ENCODE measurements at places on chromosomes 13 and 19.

DNA sequence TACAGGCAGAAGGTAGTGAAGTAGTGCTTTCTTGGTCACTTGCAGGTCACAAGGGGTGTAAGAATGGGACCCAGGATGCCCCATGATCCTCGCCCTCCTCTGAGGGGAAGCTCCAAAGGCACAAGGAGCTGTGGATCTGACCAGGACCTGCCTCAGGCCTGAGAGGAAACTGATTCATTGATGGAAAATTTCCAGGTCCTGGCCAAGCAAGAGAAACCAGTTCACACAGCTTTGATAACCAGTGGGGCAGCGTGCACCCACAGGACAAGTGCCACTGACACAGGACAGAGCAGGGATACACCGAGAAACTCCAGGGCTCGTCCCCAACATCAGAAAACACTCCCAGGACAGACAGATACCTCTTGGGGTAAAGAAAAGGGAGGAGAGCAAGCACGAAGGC, 177.1 kb downstream of the RBM26 start:
- H3K4me1 ChIP-seq: no peaks in the 10 kb centered on the region
- DNase-seq: no peak
- H3K27me3 ChIP-seq: no peaks in the 10 kb centered on the region
- no peak overlapping the region for H3K4me3 ChIP-seq

DNA sequence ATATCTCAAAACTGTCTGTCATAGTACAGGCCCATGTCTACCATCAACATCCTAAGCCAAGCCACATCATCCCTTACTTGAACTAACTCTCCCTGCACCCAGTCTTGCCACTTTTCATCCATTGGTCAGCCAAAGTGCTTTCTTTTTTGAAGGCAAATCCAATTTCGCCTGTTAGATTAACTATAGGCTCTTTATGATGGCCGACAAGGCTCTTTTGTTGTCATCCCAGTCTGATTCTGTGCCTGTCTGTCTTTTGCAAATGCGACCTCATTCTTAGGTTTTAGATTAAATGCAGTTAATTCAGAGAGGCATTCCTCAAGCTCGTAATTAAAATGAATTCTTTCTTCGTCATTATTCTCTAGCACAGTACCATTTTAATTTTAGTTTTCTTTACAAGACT, 148.3 kb downstream of the HS6ST3 start:
- H3K36me3 ChIP-seq: no peaks in the 10 kb centered on the region
- no peaks in the 10 kb centered on the region for H3K27me3 ChIP-seq
- H3K27ac ChIP-seq: no peak overlapping the region
- DNase-seq: no peak

DNA sequence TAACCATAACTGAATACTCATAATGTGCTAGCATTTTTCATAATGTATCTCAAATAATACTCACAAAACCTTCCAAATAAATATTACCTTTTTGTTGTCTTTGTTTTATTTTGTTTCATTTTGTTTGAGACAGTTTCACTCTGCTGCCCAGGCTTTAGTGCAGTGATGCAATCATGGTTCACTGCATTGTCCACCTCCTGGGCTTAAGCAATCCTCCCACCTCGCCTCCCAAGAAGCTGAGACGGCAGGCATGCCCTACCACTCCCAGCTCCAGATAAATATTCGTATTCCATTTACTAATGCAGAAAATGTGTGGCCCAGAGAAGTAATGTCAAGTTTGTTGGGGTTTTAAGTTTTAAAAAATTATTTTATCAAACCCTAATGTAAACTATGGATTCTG, 739.1 kb downstream of the GPC5 start:
- peak overlapping the region; percentile 28 for H3K27ac ChIP-seq
- no peaks in the 10 kb centered on the region for H3K4me1 ChIP-seq
- no peaks in the 10 kb centered on the region for H3K36me3 ChIP-seq

DNA sequence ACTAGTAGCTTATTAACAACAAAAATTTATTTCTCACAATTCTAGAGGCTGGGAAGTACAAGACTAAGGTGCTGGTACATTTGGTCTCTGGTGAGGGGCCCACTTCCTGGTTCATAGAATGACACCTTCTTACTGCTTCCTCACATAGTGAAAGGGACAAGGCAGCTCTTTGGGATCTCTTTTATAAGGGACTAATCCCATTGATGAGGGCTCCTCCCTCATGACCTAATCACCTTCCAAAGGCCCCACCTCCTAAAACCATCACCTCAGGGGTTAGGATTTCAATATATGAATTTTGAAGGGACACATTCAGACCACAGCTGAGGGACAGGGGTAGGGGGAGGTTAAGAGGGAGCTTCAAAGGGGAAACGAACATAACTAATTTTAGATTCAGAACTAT, 20.3 kb downstream of the SPART start:
- H3K27me3 ChIP-seq: no peaks in the 10 kb centered on the region
- H3K4me1 ChIP-seq: no peaks in the 10 kb centered on the region
- no peak overlapping the region for H3K27ac ChIP-seq
- no peak overlapping the region for H3K4me3 ChIP-seq
- no peak for DNase-seq

DNA sequence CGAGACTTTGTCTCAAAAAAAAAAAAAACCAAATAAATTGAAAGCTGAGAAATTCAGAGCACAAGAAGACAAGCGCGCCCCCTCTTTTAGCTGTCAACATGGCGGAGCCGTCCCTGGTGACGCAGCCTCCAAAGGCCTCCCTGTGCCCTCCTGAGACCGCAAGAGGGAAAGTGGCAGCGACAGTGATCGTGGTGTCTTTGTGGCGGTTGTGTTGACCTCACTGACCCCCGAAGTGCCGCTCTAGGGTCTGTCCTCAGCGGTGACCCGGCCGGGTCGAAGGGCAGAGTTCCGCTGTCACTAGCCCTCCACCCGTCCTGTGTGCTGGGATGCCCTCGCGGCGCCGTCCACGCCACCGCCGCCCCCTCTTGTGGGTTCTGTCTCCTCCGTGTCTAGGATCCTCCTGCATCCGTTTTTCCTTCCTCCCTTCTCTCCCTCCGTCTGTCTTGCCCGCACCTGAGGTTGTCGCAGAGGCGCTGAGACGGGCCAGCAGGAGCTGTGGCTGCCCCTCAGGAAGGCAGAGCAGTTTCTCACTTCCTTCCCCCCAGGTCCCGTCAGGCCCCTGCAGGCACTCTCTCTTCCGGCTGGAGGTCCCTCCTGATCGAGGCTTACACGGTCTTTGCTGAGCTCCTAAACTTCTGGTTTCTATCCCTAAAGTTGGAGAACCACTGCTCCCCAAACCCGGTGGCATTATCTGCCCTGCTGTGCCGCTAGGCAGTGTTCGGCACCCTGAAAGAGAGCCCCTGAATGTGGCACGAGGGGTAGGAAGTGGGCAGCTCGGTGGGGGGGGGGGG, 7.2 kb downstream of the UHRF1 start:
- H3K4me1 ChIP-seq: peaks cover 5% of the 10 kb centered on the region
- no peaks in the 10 kb centered on the region for H3K36me3 ChIP-seq
- no peaks in the 10 kb centered on the region for H3K27me3 ChIP-seq
- no peak for DNase-seq

- H3K36me3 ChIP-seq: no peaks in the 10 kb centered on the region
- no peaks in the 10 kb centered on the region for H3K4me1 ChIP-seq
- DNase-seq: no peak
- no peak overlapping the region for H3K4me3 ChIP-seq
- H3K27ac ChIP-seq: no peak overlapping the region
Measured at GRCh38 chr13:96816874-96817273, 177.4 kb downstream of the OXGR1 start.

DNA sequence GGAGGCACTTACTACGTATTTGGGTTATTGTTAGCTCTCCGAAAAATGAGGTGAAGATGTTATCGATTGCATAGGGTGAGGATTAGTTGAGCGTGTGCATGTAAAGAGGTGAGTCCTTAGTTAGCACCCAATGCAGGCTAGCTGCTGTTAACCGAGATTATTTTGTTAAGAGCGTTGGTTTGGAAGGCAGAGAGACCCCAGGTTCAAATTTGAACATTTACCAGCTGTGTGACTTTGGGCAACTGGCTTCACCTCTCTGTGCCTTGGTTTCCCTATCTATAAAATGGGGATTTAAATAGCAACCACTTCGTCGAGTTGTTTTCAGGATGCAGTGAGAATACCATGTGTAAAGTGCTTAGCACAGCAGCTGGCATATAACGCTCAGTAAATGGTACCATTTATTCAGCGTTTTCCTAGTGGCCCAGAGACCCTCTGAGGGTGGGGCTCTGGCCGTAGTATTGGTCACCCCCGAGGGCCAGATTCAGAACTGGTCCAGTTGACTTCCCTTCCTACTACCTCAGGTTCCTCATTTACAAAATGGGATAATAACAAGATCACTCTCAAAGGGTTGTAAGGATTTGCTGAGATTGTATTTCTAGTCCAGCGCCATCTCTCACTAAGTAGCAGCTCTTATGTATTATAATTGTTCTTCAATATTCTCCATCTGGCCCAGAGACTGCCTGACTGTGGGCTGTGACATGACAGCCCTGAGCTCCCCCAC, 887 bp downstream of the SIPA1L3 start:
- H3K27me3 ChIP-seq: no peaks in the 10 kb centered on the region
- H3K4me1 ChIP-seq: peaks cover 8% of the 10 kb centered on the region
- H3K36me3 ChIP-seq: no peaks in the 10 kb centered on the region

- no peaks in the 10 kb centered on the region for H3K36me3 ChIP-seq
- H3K27me3 ChIP-seq: no peaks in the 10 kb centered on the region
- no peak overlapping the region for H3K4me3 ChIP-seq
- no peaks in the 10 kb centered on the region for H3K4me1 ChIP-seq
- DNase-seq: no peak
- no peak overlapping the region for H3K27ac ChIP-seq
Measured at GRCh38 chr19:28281676-28282075, 931.3 kb downstream of the UQCRFS1 start.

- no peaks in the 10 kb centered on the region for H3K36me3 ChIP-seq
- H3K27me3 ChIP-seq: no peaks in the 10 kb centered on the region
- peak; percentile 67 for DNase-seq
- no peak overlapping the region for H3K27ac ChIP-seq
Measured at GRCh38 chr19:38862321-38863059, 12.7 kb upstream of the HNRNPL start.

DNA sequence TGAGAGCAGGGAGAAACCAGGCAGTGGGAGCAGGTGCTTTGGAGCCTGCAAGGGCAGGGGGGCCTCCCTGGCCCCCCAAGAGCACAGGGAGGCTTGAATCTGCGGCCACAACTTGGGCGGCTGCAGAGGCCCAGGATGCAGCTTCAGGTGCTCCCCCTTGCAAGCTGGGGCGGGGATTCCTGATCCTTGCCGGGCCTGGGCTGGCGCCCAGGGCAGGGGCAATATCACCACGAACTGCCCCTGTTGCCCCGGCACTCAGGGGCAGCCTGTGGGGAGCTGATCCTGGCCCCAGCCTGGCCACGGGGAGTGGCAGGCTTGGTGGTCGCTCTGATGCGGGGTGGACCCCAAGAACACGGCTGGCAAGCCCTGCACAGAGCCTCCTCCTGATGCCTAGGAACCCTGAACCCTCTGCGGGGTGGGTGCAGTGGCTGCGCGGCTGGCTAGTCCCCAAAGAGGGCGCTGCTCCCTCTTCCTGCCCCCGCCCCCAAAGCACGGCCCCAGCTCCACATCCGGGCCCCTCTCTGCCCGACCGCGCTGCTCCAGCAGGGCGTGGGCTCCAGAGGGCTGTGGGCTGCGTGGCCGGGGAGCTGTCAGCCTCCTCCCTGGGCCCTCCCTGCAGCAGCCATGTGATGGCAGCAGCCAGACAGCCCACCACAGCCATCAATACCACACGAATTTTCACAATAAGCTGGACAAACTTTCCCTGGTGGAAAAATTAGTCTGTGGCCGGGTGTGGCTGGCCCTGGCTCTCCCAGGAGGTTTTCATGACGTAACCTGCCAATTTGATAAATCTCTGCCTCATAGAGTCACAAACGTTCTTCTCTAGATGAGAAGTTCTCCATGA, 21.0 kb downstream of the TNFSF9 start:
- no peak overlapping the region for H3K4me3 ChIP-seq
- no peaks in the 10 kb centered on the region for H3K27me3 ChIP-seq
- H3K27ac ChIP-seq: no peak overlapping the region
- no peak for DNase-seq
- no peaks in the 10 kb centered on the region for H3K4me1 ChIP-seq

GRCh38 chr13:45040622-45041021, 51.3 kb downstream of the GPALPP1 start:
- H3K27ac ChIP-seq: no peak overlapping the region
- H3K4me3 ChIP-seq: no peak overlapping the region
- H3K27me3 ChIP-seq: no peaks in the 10 kb centered on the region
- no peaks in the 10 kb centered on the region for H3K4me1 ChIP-seq

DNA sequence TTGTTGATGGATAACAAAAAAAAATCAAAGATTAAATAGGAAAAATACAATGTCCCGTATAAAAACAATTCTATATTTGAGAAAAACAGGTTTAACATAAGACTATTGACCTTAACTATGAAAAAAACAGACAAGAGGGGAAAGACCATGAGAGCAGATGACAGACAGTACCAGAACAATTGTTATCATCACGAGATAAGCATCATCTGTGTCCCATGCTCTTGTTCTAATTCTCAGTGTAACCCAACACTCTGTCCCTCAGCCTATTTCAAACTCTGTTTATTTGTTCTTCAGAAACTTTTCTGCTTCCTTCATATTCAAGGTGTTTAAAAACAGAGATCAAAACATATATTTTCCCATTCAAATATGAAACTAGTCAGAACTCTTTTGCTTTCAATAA, 216.4 kb downstream of the PCDH9 start:
- DNase-seq: no peak
- H3K36me3 ChIP-seq: no peaks in the 10 kb centered on the region
- no peaks in the 10 kb centered on the region for H3K4me1 ChIP-seq
- no peaks in the 10 kb centered on the region for H3K27me3 ChIP-seq
- H3K27ac ChIP-seq: no peak overlapping the region

DNA sequence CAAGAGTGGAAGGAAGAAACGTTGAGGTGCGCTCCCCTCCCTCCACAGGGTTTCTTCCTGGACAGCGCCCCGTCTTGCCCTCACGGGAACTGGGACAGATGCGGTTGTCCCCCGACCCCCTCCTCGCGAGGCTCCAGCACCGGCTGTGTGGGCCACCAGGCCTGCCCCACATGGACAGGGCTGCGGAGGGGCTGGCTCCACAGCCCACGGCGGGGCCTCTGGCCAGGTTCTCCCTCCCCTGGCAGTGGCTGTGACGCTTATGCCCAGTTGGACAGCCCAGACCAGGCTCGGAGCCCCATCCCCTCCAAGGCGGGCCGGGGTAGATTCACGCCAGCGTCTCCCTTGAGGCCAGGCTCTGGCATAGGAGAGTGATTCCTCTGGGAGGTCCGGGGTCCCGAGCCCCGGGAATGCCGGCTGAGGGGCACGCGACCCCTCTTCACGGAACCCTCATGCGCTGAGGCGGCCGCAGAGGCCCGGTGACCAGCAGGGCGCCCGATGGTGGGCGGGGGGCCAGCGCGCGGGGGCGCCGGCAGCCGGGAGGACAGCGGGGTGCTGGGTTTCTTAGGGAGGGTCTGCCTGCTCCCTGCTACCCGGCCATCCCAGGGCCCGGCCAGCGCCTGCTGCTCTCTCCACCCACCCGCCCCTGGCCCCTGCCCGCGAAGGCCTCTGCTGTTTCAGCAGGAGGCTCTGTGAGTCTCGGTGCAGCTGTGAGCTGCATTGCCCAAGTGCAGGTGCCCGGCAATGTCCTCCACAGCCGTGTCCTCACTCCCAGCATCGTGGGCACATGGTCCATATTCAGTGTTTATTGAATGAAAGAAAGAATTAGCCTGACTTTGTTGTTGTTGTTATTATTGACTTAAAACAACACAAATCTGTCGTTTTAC, 20.3 kb upstream of the GAS6 start:
- no peaks in the 10 kb centered on the region for H3K4me1 ChIP-seq
- peak; percentile 14 for DNase-seq
- H3K27me3 ChIP-seq: no peaks in the 10 kb centered on the region
- H3K36me3 ChIP-seq: no peaks in the 10 kb centered on the region
- no peak overlapping the region for H3K27ac ChIP-seq
- H3K4me3 ChIP-seq: no peak overlapping the region

- no peak overlapping the region for H3K27ac ChIP-seq
- H3K36me3 ChIP-seq: no peaks in the 10 kb centered on the region
- H3K4me1 ChIP-seq: no peaks in the 10 kb centered on the region
- no peak overlapping the region for H3K4me3 ChIP-seq
Measured at GRCh38 chr13:37529751-37530385, 68.7 kb downstream of the POSTN start.

Data from kidney (tissue), 22 donors.